ENCODE measurements at places on chromosomes 3 and 15. TPM values are rescaled to one million over a fixed set of nuclear protein-coding genes. Genes with fewer than 3 reads are reported as not detected.

DNA sequence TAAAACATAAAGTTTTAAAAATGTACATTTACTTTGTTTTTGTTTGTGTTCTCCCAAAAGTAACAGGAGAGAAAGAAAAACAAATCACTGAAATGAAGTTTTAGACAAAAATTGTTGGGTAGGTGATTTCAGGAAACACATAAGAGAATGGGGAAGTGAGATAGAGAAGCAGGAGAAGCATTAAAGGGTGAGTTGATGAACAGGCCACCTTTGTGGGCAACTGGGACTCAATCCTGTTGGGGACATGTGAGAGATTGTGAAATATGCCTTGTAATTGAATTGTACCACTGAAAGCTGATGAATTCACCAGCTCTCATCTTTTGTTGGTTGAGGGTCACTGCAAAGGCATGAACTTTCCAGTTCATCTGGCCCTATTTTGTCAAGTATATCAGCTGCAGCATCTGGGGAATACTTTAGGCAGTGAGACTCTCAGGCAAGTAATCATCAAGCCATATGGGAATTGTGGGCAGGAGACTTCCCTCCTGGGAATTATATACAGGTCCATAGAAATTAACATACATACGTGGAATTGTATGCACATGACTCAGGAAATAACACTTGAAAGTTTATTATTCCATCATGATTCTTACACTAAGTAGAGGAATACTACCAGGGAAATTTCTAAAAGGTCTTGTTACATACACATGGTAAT is 181.0 kb downstream of the ZBBX start:
- no peak for DNase-seq

GRCh38 chr3:23667536-23668429 is 138.0 kb upstream of the UBE2E1 start:
- no peak for DNase-seq

- DNase-seq: no peak
These were observed 3.3 kb downstream of the NPTN start for GRCh38 chr15:73629798-73630429.

DNA sequence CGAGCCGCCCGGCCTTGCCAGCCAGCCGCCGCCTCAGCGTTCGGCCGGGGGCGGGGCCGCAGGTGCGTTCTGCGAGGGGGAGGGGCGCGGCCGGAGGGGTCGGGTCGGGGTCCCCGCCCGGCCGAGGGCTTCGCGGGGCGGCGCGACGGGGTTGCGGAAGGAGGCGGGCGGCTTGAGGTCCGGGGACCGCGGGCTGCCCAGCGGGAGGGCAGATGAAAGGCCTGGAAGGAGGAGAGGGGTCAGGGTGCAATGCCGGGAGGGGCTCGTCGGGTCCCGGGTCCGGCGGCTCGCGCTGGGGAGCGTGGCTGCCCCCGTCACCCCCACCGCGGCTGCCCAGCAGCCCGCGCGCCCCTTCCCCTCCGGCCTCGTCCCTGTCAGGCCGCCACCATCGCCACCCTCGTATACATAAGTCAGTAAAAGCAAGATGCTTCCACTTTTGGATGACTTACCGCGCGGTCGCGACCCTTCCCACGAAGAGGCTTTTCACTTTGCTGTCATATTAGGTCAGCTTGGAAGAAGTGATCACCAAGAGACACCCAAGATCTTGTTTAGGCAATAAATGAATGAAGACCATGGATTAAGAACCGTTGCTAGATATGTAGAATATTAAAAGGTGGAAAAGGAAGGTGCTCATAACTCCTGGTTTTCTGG is 620 bp upstream of the ANP32A start:
- peak; percentile 24 for DNase-seq

DNA sequence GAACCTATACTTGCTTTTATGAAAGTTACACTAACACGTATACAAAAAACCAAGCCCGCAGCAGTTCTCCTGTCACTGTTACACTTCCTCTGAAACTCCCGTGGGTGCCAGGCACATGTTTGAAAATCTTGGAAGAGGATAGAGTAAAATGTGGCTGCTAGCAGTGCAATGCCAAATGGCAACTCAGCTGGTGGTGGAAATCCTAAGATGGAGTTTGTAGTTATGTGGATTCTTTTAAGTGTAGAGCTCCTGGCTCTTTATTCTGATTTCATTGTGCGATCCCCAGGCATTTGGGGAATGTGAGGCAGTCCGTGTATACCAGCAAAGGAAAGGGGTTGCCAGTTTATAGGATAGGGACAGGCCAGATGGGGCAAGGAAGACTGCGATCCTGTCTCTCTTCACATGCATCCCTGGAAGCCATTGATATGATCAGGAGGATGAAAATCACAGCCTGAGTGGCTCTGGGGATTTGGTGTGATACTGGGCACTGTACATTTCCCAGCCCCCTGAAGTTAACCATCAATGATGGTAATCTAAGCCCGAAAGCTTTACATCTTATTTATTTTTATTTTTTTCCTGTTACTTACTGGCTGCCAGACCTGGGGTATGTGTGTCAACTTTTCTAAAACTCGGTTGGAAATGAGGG is 1.1 kb downstream of the STAC start:
- no peak for DNase-seq

DNA sequence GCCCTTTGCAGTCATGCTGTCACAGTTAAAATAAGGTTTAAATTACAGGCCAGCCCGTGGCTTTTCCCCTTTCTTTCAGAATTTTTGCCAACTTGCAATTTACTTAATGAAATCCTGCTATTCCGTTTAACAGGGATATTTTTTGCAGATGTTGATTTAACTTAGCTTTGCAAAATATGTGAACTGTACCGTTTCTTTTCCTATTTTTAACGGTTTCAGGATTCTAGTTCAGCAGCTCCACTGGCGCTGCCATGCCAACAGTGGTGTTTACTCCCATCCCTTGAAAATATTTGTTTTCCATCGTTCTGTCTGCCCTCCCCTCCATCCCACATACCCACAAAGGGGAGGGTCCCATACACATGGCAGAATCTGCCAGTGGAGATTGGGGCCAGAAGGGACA is 54.3 kb downstream of the SMAD6 start:
- no peak for DNase-seq

DNA sequence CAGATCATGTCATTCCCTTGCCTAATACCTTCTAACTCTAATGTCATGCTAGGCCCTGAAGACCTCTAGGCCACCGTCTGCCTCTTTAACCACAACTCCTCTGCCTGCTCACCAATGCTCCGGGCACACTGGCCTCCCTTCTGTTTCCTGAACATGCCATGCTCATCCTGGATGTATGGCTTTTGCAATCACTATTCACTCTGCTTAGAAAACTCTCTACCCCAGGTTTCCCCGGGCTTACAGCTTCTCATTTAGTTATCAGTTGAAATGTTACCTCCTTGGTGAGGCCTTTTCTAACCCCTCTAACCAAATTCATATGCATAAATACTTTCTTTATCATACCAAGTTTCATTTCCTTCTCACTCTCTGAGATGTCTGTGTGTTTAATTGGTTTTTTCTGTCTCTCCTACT is 727.8 kb upstream of the CFAP20DC start:
- no peak for DNase-seq

DNA sequence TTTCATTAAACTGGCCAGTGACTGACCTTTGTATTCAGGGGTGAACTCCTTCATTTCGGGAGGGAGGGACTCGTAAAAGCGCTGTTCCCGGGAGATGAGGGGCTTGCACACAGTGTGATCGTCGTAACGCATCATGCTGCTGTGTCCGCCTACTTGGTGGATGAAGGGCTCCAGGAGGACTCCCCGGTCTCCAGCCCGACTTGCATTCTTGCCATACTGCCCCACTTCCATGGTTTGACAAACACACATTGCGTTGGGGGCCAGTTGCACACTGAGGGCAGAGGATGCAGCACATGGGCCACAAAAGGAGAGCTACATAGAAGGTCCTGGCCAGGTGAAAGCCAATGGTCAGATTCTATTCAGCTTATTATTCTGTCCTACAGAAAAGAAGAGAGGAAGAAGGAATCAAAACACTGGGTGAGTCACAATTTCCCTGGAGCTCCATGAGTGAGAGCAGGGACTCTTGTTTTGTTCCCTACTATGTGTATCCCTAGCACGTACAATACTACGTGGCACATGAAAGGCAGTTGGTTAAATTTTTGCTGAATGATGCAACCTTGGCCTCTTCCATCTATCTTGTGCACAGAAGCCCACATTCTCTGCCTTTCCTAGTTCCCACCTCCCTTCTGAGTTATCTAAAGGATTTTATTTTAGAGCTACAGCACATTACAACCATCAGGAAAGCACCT is 24.2 kb upstream of the GMPPB start:
- DNase-seq: no peak

DNA sequence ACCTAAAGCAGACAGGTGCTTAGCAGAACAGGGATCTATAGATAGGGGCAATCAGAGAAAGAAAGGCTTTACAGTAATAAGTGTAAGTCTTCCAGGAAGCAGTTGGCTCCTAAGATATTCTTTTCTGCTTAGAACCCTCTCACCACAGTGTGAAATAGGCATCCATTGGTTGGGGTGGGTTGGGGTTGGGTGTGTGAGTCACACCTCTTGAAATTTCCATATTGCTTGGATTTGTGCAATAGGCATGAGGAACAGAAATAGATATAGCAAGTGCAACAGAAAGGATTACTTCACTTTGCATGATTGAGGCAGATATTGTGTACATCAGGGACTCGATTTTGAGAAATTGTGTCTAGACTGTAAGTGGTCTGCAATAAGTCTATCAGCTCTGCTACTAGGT is 200.1 kb upstream of the GAP43 start:
- DNase-seq: no peak

DNA sequence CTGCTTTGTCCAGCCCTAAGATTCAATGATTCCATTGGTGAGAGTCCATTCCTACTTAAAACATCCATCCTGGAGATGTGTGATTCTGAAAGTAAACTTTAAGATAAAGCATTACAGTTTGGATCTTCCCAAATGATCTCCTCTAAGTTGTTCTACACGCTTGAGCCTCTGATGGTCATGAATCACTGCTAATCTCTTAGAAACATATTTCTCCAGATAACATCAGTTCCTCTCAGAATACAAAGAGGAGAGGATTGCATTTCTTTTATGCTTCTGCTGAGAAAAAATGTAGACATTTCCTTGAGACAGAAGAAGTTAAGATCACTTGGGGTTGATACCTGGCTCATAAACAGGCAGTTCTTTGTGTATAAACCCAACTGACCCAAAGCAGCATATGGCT is 281.2 kb upstream of the DPH6 start:
- DNase-seq: no peak

GRCh38 chr3:27310688-27311087 is 58.5 kb downstream of the NEK10 start:
- no peak for DNase-seq

DNA sequence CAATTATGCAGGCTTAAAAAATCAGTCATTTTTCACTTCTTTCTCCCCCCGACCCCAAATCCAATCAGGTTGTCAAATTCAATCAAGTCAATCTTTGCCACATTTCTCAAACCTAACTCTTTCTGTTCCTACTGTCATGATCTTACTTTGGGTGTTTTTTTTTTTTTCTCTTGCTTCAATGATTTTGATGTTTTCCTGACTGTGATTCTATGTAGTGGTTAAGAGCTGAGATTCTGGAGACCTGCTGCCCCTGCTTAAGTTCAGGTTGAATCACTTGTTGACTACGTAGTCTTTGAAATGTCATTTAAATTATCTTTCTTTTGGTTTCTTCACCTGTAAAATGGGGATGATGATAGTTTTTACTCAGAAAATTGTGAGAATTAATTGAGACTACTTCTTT is 117.5 kb downstream of the TPRG1 start:
- no peak for DNase-seq

DNA sequence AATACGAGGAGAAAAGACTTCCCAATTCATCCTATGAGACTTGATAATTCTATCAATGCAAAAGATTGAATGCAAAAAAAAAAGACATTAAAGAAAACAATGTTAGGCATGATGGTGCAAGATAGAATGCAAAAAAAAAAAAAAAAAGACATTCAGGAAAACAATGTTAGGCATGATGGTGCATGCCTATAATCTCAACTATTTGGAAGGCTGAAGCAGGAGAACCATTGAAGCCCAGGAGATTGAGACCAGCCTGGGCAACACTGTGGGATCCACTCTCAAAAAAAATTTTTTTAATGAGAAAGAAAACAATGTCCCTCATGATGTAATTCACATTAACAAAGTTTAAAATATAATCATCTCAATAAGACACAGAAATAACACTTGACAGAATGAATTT is 75.9 kb downstream of the MYO9A start:
- DNase-seq: no peak

GRCh38 chr3:193314161-193314560 is 64.4 kb downstream of the ATP13A5 start:
- DNase-seq: no peak

DNA sequence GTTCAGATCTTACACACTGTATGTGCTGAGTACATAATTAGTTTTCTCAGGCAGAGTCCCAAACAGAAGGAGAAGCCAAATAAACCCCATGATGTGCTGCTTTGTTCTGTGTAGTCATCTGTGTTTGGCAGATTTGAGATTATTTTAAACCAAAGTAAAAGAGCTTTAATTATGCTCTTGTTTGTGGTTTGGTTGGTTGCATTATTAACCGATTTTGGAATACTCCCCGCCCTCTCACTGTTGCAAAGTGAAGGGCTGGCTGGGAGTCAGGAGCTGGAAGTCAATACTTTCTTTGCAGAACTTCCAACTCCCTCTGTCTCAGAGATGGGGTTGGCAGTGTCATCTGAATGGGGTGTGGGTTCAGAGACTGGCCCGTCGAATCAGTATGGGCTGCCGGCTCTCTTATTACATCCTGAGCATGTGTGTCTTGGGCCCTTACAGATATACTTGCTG is 34.4 kb downstream of the SLCO3A1 start:
- DNase-seq: no peak

GRCh38 chr15:33907326-33907725 is 61.0 kb upstream of the CHRM5 start:
- DNase-seq: no peak

GRCh38 chr3:50961386-50961785 is 286.7 kb downstream of the DOCK3 start:
- no peak for DNase-seq

- no peak for DNase-seq
These were observed 8.5 kb downstream of the WDR53 start for GRCh38 chr3:196559826-196560225.

Gene SLC28A2
- total RNA-seq: not detected

Gene SLC6A20
- not detected for total RNA-seq

Gene ZNF860
- total RNA-seq: 0.34 TPM

Gene FSIP1
- total RNA-seq: 0.62 TPM

Gene IL17RD
- total RNA-seq: not detected

Gene BCHE
- not detected for total RNA-seq

Gene ALDH1A3
- not detected for total RNA-seq

Gene CCK
- total RNA-seq: not detected

Gene LINGO1
- total RNA-seq: not detected

Gene CLDN18
- not detected for total RNA-seq

Data from activated naive CD8-positive, alpha-beta T cell treated with anti-CD3 and anti-CD28 coated beads for 36 hours (primary cell).